ENCODE measurements at places on chromosomes 1 and 21.

- no peak for DNase-seq
These were observed 563.0 kb downstream of the LRRIQ3 start for GRCh38 chr1:73635021-73635420.

- no peak for DNase-seq
These were observed 23.1 kb downstream of the C21orf91 start for GRCh38 chr21:17796037-17796403.

GRCh38 chr1:21628798-21629393 lies 40.3 kb downstream of the RAP1GAP start:
- no peak for DNase-seq

GRCh38 chr1:224433041-224433691 lies 1.4 kb downstream of the WDR26 start:
- DNase-seq, result no peak

GRCh38 chr1:64403331-64403730 lies 66.6 kb upstream of the CACHD1 start:
- no peak for DNase-seq

DNA sequence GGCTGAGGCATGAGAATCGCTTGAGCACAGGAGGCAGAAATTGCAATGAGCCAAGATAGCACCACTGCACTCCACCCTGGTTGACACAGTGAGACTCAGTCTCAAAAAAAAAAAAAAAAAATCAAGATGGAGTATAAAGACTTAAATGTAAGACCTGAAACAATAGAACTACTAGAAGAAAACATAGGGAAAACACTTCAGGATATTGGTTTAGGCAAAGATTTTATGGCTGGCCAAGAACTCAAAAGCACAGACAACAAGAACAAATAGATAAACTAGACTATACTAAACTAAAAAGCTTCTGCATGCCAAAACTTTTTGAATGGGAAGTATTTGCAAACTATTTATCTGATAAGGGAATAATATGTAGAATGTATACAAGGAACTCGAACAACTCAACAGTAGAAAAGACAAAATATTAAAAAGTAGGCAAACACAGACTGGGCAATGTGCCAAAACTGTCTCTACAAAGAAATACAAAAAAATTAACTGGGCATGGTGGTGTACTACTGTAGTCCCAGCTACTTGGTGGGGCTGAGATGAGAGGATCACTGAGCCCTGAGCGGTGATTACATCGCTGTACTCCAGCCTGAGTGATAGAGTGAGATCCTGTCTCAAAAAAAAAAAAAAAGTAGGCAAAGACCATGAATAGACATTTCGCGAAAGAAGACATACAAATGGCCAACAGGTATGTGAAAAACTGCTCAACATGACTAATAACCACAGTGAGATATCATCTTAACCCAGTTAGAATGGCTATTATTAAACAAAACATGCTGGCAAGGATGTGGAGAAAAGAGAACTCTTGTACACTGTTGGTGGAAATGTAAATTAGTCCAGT lies 25.3 kb downstream of the DTL start:
- no peak for DNase-seq

GRCh38 chr1:6426972-6427350 lies 2.4 kb downstream of the ESPN start:
- DNase-seq, result no peak

- DNase-seq, result no peak
These were observed 1.5 kb upstream of the SLC25A24 start for GRCh38 chr1:108201687-108202086.

- no peak for DNase-seq
These were observed 99.1 kb downstream of the PTBP2 start for GRCh38 chr1:96820671-96821070.

All from GM12891 (cell line).